T-helper 2 cell (primary cell): ENCODE measurements at places on chromosomes 2 and 18.

DNA sequence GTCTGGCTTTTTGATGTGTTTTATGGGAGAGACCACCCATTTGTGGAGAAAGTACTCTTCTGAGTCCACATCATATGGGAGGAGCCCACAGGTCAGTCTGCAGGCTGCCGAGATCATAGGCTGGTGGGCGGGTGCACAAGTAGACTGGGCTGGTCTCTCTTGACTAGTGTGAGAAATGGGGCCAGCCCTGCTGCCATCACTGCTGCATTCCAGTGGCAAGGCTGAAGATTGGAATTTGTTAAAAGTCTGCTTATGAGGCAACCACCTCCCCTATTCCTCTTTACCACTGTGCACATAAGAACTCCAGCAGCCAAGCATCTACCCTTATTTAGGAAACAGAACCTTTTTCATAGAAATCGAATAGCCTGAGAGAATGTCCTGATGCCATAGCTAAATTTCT, 200.7 kb downstream of the DIS3L2 start:
- no peak for DNase-seq

DNA sequence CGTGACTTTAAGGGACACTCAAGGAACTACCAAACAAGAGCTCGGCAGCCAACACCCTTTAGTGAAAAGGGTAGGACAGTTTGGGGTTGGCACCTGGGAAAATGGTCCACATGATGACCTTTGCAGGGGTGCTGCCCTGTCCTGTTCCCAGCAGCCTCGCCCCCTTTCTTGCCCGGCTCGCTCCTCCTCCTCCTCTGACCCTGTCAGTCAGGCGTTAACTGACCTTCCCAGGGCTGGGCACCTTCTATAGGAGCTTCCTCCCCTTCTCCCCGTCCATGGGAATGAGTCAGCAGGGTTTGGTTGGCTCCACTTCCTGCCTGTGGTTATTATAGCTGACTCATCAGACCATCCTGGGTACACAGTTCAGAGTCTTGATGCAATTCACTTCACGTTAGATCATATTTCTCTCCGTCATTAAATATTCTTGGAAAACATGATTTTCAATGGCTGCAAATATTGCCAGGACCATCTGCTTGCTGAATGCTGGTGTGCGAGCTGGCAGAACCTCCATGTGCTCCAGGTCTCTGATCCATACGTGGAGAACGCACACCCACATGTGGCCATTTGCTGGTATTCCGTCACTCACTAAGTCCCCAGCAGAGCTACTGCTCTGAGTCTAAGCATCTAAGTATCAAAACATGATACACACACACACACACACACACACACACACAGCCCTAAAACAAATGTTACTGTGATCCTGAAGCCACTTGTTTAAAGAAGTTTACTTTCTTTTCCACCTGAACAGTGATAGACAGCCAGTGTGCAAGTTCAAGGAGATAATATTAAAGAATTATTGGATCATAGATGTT, 185.0 kb downstream of the ANAPC1 start:
- DNase-seq: peak; percentile 5

DNA sequence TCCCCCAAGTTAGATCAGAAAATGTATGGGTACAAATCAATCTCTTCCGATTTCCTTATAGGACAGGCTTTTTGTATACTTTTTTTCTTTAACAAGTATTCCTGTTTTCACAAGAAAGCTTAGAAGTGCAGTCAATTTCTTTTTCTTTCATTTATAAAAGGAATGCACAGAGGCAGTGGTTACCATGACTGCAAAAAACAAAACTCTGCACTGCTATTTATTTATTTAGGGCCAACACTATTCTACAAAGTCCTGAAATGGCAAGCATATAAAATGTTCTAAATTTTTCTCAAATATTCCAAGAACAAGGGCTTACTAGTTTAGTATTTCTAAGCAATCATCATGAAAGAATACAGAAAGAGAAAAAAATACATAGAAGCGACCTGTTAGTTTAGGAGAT, 22.2 kb downstream of the ATAD2B start:
- DNase-seq: no peak

GRCh38 chr2:7203056-7203467, 285.9 kb downstream of the RNF144A start:
- DNase-seq: peak; percentile 17

DNA sequence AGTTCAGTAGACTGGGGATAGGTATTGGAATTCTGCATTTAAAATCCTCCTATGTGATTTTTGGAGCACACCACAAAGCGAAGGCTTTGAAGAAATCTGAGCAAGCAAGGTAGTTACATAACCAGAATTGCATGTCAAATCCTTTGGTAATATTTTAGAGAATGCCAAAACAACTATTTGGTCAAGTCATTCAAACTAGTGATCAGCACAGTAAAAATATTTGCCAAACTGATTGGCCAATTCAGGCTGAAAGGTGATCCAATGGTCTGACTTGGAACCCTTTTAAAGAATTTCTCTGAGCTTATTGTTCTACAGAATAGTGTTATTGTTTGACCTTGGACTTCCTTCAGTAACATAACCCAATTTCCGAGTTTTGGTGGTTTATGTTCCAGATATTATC, 214.2 kb upstream of the ETAA1 start:
- DNase-seq: no peak

DNA sequence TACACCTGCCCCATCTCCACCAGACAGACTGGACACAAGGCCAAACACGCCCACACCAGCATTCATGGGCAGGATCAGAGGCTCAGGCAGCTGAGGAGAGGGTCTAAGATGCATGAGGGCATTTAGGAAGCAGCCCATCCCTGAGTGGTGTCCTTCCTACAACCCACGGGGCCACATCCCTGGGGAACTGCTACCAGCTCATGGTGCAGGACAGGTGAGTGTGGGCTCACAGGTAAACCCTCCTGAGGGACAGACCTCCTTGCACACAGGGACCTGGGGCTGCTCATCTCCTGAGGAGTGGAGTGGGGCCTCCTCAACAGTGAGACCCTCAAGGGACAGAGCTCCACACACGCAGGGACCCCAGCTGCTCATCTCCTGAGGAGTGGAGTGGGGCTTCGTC, 14.6 kb downstream of the PARD6G start:
- no peak for DNase-seq

- peak; percentile 43 for DNase-seq
These were observed 1232.3 kb upstream of the ZEB2 start for GRCh38 chr2:145752091-145752806.

DNA sequence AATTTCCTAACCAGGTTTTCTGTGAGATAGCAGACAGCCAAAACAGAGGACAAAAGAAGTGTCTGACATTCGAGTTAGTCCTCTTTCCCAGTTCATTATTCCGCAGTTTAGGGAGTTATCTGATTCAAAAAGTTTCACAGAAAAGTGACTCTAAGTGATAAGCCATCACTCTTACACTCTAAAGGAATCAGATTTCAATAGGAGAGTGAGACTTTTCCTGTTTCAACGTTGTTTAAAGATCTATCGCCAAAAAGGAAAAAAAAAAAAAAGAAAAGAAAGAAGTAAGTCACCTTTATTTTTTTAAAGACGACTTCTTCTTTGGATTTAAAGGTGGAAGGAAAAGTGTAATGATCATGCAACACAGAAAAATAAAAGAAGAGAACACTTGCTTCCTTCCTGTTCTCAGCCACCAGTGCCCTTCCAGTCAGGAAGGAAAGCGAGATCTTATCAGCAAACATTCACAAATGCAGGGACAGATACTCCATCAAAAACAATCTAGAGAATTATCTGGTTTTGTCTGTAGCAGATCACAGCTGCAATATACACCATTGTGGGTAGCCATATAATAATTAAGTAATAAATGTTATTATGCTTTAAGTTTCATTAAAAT, 49.8 kb downstream of the TFPI start:
- DNase-seq: no peak

DNA sequence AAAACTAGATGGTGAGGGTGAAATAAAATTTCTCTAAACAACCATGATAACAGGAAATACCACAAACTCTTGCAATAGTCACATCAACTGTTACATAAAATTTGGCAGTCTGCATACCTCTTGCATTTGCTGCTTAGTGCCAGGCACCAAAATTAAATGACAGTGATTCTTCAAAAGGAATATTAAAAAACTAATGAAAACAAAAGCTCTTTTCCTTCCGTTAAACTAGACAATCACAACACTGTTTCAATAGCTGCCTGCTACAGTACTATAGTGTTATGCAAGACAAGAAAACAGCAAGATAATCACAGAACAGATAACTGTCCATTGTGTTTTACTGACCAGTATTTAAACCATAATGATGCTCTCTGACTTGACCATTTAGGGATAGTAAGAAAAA, 239.0 kb upstream of the SMAD7 start:
- DNase-seq: no peak

GRCh38 chr2:102436323-102436722, 13.4 kb downstream of the IL18RAP start:
- DNase-seq: no peak

DNA sequence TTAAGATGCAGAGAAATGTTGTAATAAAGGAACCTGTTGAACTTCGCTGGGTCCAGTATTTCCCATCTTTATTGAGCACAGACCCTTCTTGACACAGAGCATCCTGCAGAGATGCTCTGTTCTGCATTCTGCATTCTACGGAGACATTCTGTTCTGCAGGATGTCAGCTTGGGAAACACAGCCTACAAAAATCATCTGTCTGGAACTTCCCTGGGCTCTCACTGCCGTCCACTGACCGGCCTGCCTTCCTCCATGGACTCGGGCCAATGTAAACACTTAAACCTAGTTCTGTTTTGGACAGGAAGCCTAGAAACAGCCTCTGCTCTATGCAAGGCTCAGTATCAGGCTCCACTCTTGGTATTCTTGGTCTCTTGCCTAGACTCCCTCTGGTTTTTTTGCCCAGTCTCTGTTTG, 90.0 kb upstream of the PPP1CB start:
- DNase-seq: no peak

GRCh38 chr2:16725549-16725948, 59.9 kb upstream of the CYRIA start:
- DNase-seq: no peak
